Neural crest cell (in vitro differentiated cells): ENCODE measurements at places on chromosomes 2 and 18. TPM values are rescaled to one million over a fixed set of nuclear protein-coding genes. Genes with fewer than 3 reads are reported as not detected.

DNA sequence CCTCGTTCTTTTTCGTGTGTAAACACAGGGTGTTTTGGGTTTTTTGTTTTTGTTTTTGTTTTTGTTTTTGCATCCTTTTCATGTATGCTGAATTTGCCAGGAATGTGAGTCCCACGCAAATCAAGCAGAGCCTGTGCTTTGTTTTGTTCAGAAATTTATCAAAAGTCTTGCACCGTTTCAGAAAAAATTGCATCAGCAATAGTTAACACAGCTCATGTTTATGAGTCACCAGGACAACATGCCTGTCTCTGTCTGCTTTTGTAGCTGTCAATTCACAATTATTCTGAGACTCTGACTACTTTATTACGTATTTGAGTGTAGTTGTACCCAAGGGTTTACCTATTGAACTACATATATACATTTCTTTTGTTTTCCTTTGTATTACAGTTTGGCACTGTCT is 38.3 kb downstream of the MRPL44 start:
- DNase-seq: no peak

LOXL3 gene
- 28.3 and 30.2 TPM in 2 replicates for total RNA-seq

GRCh38 chr2:20365249-20365817 is 14.7 kb upstream of the PUM2 start:
- no peak for DNase-seq

- no peak for DNase-seq
These were observed 265.5 kb downstream of the EIPR1 start for GRCh38 chr2:3112131-3112530.

CRYBA2 gene
- not detected in 2 replicates for total RNA-seq

GRCh38 chr2:68764041-68764805 is 29.6 kb downstream of the ARHGAP25 start:
- DNase-seq: no peak

NTSR2 gene
- total RNA-seq: not detected in 2 replicates

- DNase-seq: no peak
These were observed 215.3 kb upstream of the GULP1 start for GRCh38 chr2:188076149-188077056.

GRCh38 chr2:73284296-73285158 is at the start of gene FBXO41:
Gene FBXO41 (minus strand): TSS chr2:73284478. CDS start chr2:73269630, 14,848 bp downstream.
- DNase-seq: peak; percentile 32

GRCh38 chr2:14082640-14083039 is 549.9 kb upstream of the LRATD1 start:
- DNase-seq: no peak

DNA sequence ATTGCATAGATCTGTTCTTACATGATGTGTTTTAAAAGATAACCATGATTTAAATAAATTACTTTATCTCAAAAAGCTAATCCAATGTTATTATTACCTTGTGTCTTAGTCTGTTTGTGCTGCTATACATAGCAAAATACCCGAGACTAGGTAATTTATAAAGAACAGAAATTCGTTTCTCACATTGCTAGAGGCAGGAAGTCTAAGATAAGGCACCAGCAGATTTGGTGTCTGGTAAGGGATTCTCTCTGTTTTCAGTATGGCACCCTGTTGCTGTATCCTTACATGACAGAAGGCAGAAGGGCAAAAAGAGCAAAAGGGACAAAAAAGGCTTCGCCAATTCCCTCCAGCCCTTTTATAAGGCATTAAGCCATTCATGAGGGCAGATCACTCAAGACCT is 533.9 kb downstream of the PARD3B start:
- no peak for DNase-seq

DNA sequence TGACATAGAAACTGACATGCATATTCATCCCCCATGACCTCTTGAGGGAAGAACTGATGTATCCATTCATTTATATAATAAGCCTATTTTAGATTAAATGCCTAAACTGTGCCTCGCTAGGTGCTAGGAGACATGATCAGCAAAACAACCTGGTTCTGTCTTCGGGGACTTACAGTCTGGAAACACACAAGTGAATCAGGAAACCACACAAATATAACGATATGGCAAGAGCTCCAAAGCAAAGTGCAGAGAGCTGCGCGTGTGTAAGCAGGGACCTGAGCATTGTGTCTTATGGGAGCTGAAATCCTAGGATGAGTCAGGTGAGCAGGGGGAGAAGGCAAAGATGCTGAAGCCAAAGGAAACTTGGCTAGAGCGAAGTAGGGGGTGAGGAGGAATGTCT is 120.6 kb downstream of the NRP2 start:
- no peak for DNase-seq

DNA sequence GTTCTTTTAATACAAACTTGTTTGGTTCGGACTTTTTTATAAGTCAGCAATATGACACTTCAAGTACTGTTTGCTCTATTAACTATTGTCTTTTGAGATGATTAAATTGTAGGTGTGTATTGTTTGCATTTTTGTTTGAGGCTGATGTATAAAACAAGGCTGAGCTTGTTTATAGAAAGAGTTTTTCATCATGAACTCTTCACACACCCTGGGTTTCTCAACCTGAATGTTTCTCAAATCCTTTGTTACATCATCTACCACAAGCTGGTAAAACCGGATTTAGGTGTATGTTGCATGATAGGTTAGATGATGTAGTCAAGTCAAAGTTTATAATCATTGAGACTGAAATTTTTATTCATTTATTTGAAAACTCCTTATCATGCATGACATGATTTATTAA is 335.2 kb upstream of the LRATD1 start:
- no peak for DNase-seq

- DNase-seq: no peak
These were observed 9.6 kb downstream of the TRPM8 start for GRCh38 chr2:233926806-233927205.

- no peak for DNase-seq
These were observed 63.2 kb upstream of the TMEM17 start for GRCh38 chr2:62568983-62569837.

ANTXR1 gene
- 60.2 and 61.1 TPM in 2 replicates for total RNA-seq

DNA sequence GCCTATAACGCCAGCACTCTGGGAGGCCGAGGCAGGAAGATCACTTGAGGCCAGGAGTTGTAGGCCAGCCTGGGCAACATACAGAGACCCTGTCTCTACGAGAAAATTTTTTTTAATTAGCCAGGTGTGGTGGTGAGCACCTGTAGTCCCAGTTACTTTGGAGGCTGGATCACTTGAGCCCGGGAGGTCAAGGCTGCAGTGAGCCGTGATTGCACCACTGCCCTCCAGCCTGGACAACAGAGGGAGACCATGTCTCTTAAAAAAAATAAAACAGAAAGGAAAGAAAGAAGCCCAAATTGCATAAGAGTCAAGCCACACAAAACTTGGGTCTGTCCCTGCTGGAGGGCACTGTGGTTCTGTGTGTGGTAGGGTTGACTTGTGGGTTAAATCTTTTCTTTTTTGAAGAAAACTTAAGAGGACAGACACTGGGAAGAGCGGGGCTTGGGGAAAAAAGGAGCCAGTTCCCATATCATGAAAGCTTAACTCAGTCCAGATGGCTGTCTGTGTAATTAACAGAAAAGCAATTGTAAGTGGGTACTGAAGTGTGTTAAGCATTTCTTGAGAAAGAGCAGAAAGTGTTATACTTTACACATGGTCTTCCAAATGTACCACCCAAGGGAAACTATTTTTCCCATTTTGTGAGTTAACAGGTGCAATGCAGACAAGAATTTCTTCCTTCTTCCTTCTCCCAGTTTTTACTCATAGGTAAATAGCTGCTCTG is 115.1 kb downstream of the ALPK2 start:
- no peak for DNase-seq

HMSD gene
- total RNA-seq: 8.5 and 10.0 TPM in 2 replicates

FBLN7 gene
- 19.1 and 21.4 TPM in 2 replicates for total RNA-seq

GRCh38 chr18:32057624-32058165 is 34.0 kb upstream of the RNF138 start:
- no peak for DNase-seq

- no peak for DNase-seq
These were observed 100.1 kb upstream of the MAP4K4 start for GRCh38 chr2:101597347-101597944.

FN1 gene
- 89.6 and 103 TPM in 2 replicates for total RNA-seq

- DNase-seq: no peak
These were observed 13.8 kb upstream of the PLA2R1 start for GRCh38 chr2:160076241-160076640.

DNA sequence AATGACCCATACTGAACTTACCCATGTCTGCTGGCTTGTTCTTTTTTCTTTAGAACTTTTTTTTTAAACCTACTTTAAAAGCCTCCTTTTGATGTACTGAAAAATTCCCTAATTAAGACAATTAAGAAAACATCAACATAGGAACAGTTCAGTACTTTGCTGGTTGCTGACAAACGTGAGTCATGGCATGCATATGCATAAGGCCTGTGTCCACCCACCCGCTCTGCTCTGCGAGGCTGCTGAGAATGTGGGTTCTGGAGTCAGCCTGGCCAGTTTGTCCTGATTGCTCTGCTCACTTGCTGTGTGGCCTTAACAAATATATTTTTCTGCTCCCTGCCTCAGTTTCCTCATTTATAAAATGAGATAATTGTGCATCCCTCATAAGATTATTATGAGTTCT is 27.3 kb downstream of the LAMA3 start:
- DNase-seq: no peak

ZNF532 gene
- 171 and 180 TPM in 2 replicates for total RNA-seq

GAL3ST2 gene
- total RNA-seq: 0.28 TPM in 1 of 2 replicates, not detected in the other

CHMP1B gene
- total RNA-seq: 23.7 TPM in 2 replicates

ACTR2 gene
- 213 and 217 TPM in 2 replicates for total RNA-seq

SCYGR2 gene
- total RNA-seq: not detected in 2 replicates

DNA sequence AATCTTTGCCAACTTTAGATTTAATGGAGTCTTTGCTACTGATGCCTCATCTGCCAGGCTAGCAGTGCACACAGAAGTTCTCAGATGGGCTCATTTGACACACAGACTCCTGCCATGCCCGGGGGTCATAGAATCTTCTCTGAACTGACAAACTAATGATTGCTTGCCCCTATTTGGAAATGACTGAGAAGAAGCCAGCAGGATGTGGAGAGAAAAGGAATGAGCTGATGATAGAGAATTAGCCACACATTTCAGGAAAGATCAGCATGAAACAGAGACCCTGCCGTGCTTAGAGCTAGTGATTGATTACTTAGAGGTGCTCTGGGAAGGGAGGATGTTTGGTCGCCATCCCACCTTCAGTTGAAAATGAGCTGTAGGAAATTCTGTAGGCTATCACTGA is 178.5 kb downstream of the TPGS2 start:
- no peak for DNase-seq

- no peak for DNase-seq
These were observed 25.5 kb downstream of the MRPL35 start for GRCh38 chr2:86224645-86225355.

FSHR gene
- total RNA-seq: not detected in 2 replicates

DNA sequence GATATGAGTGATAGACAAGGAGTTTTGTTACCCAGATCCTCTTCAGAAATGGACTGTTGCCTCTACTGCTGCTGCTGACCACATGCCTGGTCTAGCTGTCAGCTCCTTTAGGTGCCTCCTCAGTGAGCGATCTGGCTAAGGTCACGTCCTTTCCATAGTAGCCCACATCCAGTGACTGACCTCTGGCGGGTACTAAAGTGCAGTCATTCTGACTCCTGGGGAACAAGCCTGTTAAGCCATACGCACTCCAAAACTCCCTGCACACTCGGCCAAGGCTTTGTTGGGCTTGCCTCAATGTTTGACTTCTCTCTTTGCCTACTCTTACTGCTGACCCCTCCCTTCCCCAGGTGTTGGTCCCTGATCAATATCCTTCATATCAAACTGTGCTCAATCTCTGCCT is 685.2 kb downstream of the IRS1 start:
- DNase-seq: no peak
